ENCODE measurements at places on chromosomes 4 and X. TPM values are rescaled to one million over a fixed set of nuclear protein-coding genes. Genes with fewer than 3 reads are reported as not detected.

The FAAH2 gene
- total RNA-seq: 52.7 TPM

The MTMR8 gene
- total RNA-seq: 2.2 TPM

The CLCN4 gene
- total RNA-seq: 4.7 TPM

GRCh38 chr4:1014291-1015167, 3.1 kb downstream of the FGFRL1 start:
- H3K36me3 ChIP-seq: no peaks in the 10 kb centered on the region
- H3K4me3 ChIP-seq: no peak overlapping the region
- no peak overlapping the region for H3K27ac ChIP-seq
- DNase-seq: no peak
- peaks cover 9% of the 10 kb centered on the region for H3K4me1 ChIP-seq

- no peak for DNase-seq
- H3K36me3 ChIP-seq: no peaks in the 10 kb centered on the region
- no peaks in the 10 kb centered on the region for H3K27me3 ChIP-seq
- H3K4me1 ChIP-seq: no peaks in the 10 kb centered on the region
- H3K4me3 ChIP-seq: no peak overlapping the region
These were observed 516.8 kb downstream of the RPA4 start for GRCh38 chrX:97400492-97400891.

- no peak overlapping the region for H3K4me3 ChIP-seq
- H3K4me1 ChIP-seq: no peaks in the 10 kb centered on the region
- DNase-seq: no peak
- no peaks in the 10 kb centered on the region for H3K36me3 ChIP-seq
These were observed 1163.2 kb downstream of the PCDH18 start for GRCh38 chr4:136369073-136369472.

GRCh38 chr4:88836216-88836615, 138.6 kb upstream of the NAP1L5 start:
- H3K27me3 ChIP-seq: no peaks in the 10 kb centered on the region
- H3K27ac ChIP-seq: no peak overlapping the region
- no peak for DNase-seq

The PDS5A gene
- total RNA-seq: 106 TPM

The NUDT10 gene
- total RNA-seq: 0.64 TPM

GRCh38 chr4:57020467-57021101, 41.9 kb downstream of the POLR2B start:
- H3K4me3 ChIP-seq: no peak overlapping the region
- no peaks in the 10 kb centered on the region for H3K4me1 ChIP-seq
- no peak overlapping the region for H3K27ac ChIP-seq
- no peak for DNase-seq
- H3K36me3 ChIP-seq: peaks cover 11% of the 10 kb centered on the region

The TLR2 gene
- total RNA-seq: 76.8 TPM

DNA sequence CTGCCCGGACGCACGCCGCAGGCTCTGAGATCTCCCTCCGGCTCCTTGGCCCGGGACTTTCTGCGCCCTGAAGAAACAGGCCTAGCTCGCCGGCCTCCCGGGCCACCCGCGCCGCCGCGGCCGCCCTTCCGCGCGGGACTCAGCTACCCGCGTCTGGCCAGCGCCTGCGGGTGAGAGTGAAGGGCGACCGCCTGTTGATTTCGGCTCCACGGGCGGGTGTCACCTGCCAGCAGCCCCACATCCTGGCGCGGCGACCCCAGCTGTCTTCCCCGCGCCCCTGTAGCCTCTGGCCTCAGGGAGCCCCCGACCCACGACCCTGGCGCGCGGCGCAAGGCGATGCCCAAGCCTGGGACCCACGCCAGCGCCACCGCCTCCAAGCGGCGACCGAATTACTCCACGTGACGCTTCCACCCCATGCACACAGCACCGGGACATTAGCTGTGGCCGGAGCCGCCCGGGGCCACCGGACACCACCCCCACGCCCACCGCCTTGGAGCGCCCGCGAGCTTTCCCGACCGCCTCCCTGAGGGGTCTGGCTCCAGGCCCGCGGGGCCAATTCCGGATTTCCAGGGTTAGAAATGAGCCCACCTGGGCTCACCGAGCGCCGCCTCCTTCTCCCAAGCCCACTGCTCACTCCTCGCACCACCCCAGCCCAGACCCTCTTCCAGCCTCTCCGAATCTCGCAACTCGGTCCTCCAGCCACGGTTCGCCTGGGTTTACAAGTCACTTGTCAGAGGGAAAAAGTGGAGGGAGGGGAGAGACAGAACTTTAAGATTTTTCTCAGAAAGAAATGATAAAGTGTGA, 10.2 kb downstream of the ARX start:
- H3K4me3 ChIP-seq: no peak overlapping the region
- no peaks in the 10 kb centered on the region for H3K27me3 ChIP-seq
- no peaks in the 10 kb centered on the region for H3K4me1 ChIP-seq
- DNase-seq: no peak
- H3K27ac ChIP-seq: no peak overlapping the region

DNA sequence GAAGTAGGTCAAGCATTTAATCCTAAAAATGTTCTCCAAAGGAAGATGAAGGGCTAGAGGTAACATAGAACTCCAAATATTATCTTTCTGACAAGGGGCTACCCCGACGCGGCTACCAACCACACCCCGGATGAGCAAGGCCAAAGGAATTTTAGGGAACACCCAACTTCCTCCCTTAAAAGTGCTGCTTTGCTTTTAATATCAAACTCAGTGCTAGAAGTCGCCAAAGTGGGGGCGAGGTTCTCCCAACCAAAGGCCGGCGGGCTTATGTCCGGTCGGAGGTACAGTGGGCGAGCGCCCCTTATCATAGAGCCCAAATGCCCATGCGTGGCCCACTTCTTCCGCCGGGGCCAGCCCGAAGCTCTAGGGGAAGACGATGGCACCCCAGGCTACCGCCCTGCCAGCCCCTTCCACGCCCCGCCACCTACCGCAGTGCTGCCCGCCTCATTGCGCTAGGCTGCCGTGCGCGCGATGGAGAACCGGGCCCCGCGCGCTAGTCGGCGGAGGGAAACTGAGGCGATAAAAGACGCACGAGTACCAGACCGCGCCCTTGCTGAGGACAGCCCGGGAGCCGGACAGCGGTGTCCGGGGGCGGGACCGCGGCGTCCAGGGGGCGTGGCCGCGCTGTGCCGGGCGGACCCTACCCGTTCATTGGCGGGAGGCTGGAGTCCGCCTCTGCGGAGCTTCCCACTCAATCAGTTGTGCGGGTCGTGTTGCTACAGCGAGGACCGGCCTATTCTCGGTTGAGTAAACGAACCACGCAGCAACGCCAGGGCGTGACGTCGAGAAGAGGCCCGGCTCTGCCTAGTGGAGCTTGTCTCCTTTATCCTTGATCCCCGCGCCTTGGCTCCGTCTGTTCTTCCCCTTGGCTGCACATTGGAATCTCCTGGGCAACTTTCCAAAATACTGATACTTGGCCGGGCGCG, at the start of gene ACOT9:
TSS of gene ACOT9 (minus strand) at position 580 of the 926 bp plus-strand sequence. CDS start at position 448, 132 bp downstream.
- no peaks in the 10 kb centered on the region for H3K36me3 ChIP-seq
- peak within 1 kb of the TSS; percentile 94 for H3K27ac ChIP-seq
- DNase-seq: peak; percentile 80
- no peaks in the 10 kb centered on the region for H3K4me1 ChIP-seq

GRCh38 chr4:139596034-139596683, 40.1 kb upstream of the SETD7 start:
- DNase-seq: no peak
- no peak overlapping the region for H3K4me3 ChIP-seq
- no peaks in the 10 kb centered on the region for H3K27me3 ChIP-seq
- H3K27ac ChIP-seq: peak overlapping the region; percentile 38
- no peaks in the 10 kb centered on the region for H3K36me3 ChIP-seq

- DNase-seq: peak; percentile 91
- no peaks in the 10 kb centered on the region for H3K36me3 ChIP-seq
- no peaks in the 10 kb centered on the region for H3K4me1 ChIP-seq
- H3K4me3 ChIP-seq: peak overlapping the region; percentile 65
- no peaks in the 10 kb centered on the region for H3K27me3 ChIP-seq
- H3K27ac ChIP-seq: peak overlapping the region; percentile 87
These were observed 230.2 kb upstream of the STK26 start for GRCh38 chrX:131792789-131793462.

DNA sequence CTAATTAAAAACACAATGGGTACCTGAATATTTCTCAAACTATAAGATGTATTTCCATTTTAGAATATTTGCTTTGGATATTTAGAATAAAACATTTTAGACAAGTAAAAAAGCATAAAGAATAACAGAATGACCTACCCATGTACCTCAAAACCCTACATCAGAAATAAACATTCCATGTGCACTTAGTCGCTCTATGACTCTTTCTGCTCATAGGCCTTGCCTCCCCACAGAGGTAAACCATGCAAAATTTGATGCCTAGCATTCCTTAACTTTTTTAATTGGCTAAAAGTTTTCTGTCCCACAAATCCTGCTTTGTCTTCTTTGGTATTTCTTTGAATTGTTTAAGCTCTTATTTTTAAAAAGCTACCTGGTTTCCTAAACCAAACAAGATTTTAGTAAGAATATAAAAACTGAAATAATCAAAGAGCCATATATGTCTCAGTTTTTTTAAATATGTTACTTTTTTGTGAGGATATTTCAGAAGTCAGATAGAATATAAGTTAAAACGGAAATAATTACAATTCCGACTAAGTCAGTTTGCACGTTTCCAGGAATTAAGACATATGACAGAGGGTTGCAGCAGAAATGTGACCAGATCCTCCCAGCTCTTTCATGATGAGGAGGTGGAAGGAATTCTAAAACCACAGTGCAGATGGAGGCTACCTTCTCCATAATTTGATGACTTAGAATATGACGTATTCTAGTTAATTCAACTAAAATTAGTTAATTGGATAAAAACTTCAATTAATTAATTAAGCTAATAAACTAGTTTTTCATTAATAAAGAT, 102.5 kb downstream of the FIP1L1 start:
- no peak overlapping the region for H3K4me3 ChIP-seq
- H3K27ac ChIP-seq: no peak overlapping the region
- H3K27me3 ChIP-seq: no peaks in the 10 kb centered on the region
- no peaks in the 10 kb centered on the region for H3K4me1 ChIP-seq
- no peak for DNase-seq

- H3K27me3 ChIP-seq: no peaks in the 10 kb centered on the region
- H3K36me3 ChIP-seq: no peaks in the 10 kb centered on the region
- no peak for DNase-seq
- H3K4me3 ChIP-seq: no peak overlapping the region
These were observed 45.9 kb upstream of the PGM2 start for GRCh38 chr4:37780444-37781130.

DNA sequence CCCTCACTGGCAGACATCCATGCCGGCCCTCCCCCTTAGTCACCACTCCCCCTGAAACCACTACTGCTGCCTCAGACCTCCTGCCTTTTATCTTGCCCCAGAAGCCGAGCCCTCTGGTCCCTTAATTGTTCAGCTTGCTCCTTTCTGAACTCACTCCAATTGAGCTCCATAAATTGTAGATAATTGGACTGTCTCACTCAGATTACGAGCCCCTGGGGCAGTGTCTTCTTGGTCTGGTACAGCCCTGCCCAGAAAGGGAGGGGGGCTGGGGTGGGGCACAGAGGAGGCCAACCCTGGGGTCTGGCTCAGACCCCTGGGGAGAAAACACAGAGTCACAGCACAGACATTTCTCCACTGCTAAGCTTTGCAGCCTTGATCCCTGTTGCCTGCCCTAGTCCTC, 39.4 kb downstream of the NALF2 start:
- no peak overlapping the region for H3K27ac ChIP-seq
- no peak overlapping the region for H3K4me3 ChIP-seq
- H3K27me3 ChIP-seq: peaks cover 62% of the 10 kb centered on the region
- no peak for DNase-seq
- no peaks in the 10 kb centered on the region for H3K36me3 ChIP-seq

GRCh38 chr4:8916351-8916885, 44.8 kb upstream of the HMX1 start:
- no peak overlapping the region for H3K4me3 ChIP-seq
- H3K27ac ChIP-seq: no peak overlapping the region
- H3K36me3 ChIP-seq: no peaks in the 10 kb centered on the region
- peak; percentile 19 for DNase-seq

GRCh38 chrX:71178908-71179307, 34.3 kb downstream of the NLGN3 start:
- no peak overlapping the region for H3K4me3 ChIP-seq
- peak overlapping the region; percentile 43 for H3K27ac ChIP-seq
- H3K36me3 ChIP-seq: no peaks in the 10 kb centered on the region
- DNase-seq: no peak

DNA sequence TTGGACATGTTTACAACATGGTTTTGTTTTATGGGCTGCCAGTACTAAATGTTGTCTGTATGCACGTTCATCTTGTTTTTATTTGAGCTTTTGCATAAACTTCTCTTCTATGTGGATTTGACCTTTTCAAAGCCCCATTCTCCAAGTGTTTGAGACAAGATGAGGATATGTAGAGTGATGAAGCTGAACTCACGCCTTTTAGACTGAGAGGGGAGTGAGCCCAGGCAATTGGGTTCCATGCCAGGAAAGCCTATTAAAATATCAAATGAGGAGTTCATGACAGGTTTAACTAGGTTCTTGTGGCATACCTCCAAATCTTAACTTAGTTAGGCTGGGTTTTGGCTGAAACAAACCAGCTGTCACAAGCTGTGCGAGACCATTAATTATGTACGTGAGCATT, 170.4 kb upstream of the LDB2 start:
- H3K27ac ChIP-seq: no peak overlapping the region
- H3K36me3 ChIP-seq: no peaks in the 10 kb centered on the region
- H3K4me3 ChIP-seq: no peak overlapping the region

GRCh38 chr4:38328989-38329729, 334.8 kb upstream of the KLF3 start:
- no peaks in the 10 kb centered on the region for H3K27me3 ChIP-seq
- H3K36me3 ChIP-seq: no peaks in the 10 kb centered on the region
- no peaks in the 10 kb centered on the region for H3K4me1 ChIP-seq

GRCh38 chr4:179225594-179225993, 1783.4 kb upstream of the AGA start:
- H3K27ac ChIP-seq: no peak overlapping the region
- no peak for DNase-seq
- H3K4me3 ChIP-seq: no peak overlapping the region
- no peaks in the 10 kb centered on the region for H3K27me3 ChIP-seq
- no peaks in the 10 kb centered on the region for H3K4me1 ChIP-seq

DNA sequence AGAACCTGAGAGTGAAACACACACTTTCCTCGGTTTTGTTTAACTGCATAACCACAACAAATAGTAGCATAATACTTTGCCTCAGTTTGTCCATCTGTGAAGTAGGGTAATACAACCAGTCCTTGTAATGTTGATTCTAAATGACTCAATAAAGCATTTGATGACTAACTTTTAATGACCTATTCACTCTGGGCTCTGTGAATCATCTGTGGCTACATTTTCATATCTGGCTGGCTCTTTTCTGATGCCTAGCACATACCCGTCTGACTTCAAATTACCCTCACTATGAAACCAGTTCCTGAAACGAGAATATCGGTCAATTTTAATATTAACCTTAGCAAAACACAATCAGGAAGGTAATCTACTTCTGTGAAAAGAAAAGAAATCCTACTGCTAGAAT, 151.0 kb downstream of the SH2D1A start:
- H3K27ac ChIP-seq: no peak overlapping the region
- H3K36me3 ChIP-seq: no peaks in the 10 kb centered on the region
- no peaks in the 10 kb centered on the region for H3K4me1 ChIP-seq

GRCh38 chr4:110498420-110498819, 22.5 kb downstream of the ENPEP start:
- no peak overlapping the region for H3K27ac ChIP-seq
- H3K27me3 ChIP-seq: no peaks in the 10 kb centered on the region
- no peaks in the 10 kb centered on the region for H3K4me1 ChIP-seq

The FAT1 gene
- total RNA-seq: 87.2 TPM

The SOD3 gene
- 22.0 TPM for total RNA-seq

Measured in breast epithelium (tissue), 4 donors.